A549 treated with Hydrocortisone at 1 μM for 4 hours (cell line): ENCODE measurements at places on chromosomes 4 and X. TPM values are rescaled to one million over a fixed set of nuclear protein-coding genes. Genes with fewer than 3 reads are reported as not detected.

CDS1 gene
- 0.39 to 0.67 TPM (median 0.61 TPM) in 5 replicates for total RNA-seq

NIPAL1 gene
- 0.45 to 0.77 TPM (median 0.62 TPM) in 5 replicates for total RNA-seq

SLC9B1 gene
- total RNA-seq, result 0.10 TPM in 1 of 5 replicates, not detected in the others

FUNDC1 gene
- 23.3 to 28.4 TPM (median 25.3 TPM) in 5 replicates for total RNA-seq

TRPC3 gene
- 0.08 to 0.12 TPM (median 0.10 TPM) in 3 of 5 replicates, not detected in the others for total RNA-seq

GATB gene
- 10.1 to 12.3 TPM (median 11.0 TPM) in 5 replicates for total RNA-seq

ATP1B4 gene
- total RNA-seq, result 0.01 TPM in 1 of 5 replicates, not detected in the others

NWD2 gene
- 0.01 TPM in 2 of 5 replicates, not detected in the others for total RNA-seq

RNF212 gene
- 1.4 to 2.8 TPM (median 2.4 TPM) in 5 replicates for total RNA-seq

TGIF2LX gene
- not detected in 5 replicates for total RNA-seq

KLHL5 gene
- 42.4 to 73.3 TPM (median 52.8 TPM) in 5 replicates for total RNA-seq

SNX12 gene
- 72.3 to 82.6 TPM (median 73.9 TPM) in 5 replicates for total RNA-seq

AMBN gene
- total RNA-seq, result not detected in 5 replicates

SLC6A14 gene
- total RNA-seq, result not detected in 5 replicates

ALAS2 gene
- total RNA-seq, result not detected in 5 replicates

RHOXF1 gene
- total RNA-seq, result not detected in 5 replicates

MAGEH1 gene
- 6.1 to 7.2 TPM (median 6.5 TPM) in 5 replicates for total RNA-seq

ARSJ gene
- total RNA-seq, result 3.3 to 6.1 TPM (median 4.3 TPM) in 5 replicates

C1QTNF7 gene
- total RNA-seq, result not detected in 5 replicates

NALF2 gene
- total RNA-seq, result 4.9 to 6.1 TPM (median 5.2 TPM) in 5 replicates

PGK1 gene
- 581 to 636 TPM (median 607 TPM) in 5 replicates for total RNA-seq

TMEM31 gene
- 0.21 TPM in 1 of 5 replicates, not detected in the others for total RNA-seq

EFNB1 gene
- 8.7 to 10.9 TPM (median 9.5 TPM) in 5 replicates for total RNA-seq

DCAF12L1 gene
- not detected in 5 replicates for total RNA-seq

SLC30A9 gene
- total RNA-seq, result 21.6 to 39.2 TPM (median 29.1 TPM) in 5 replicates

GAB3 gene
- total RNA-seq, result 0.45 to 0.93 TPM (median 0.82 TPM) in 5 replicates

SYTL5 gene
- total RNA-seq, result 0.27 to 0.35 TPM (median 0.32 TPM) in 5 replicates

INTU gene
- 1.1 to 1.4 TPM (median 1.3 TPM) in 5 replicates for total RNA-seq

LINC00632 gene
- total RNA-seq, result 0.94 to 1.7 TPM (median 1.4 TPM) in 5 replicates

CLCN4 gene
- 3.6 to 5.9 TPM (median 4.3 TPM) in 5 replicates for total RNA-seq

GPR82 gene
- total RNA-seq, result not detected in 5 replicates

MAGED4 gene
- 5.3 to 9.8 TPM (median 7.9 TPM) in 5 replicates for total RNA-seq

LAGE3 gene
- total RNA-seq, result 36.3 to 74.0 TPM (median 65.8 TPM) in 5 replicates

CD38 gene
- total RNA-seq, result 11.0 to 15.4 TPM (median 13.4 TPM) in 5 replicates

GC gene
- not detected in 5 replicates for total RNA-seq

BGN gene
- not detected in 5 replicates for total RNA-seq

STAP1 gene
- total RNA-seq, result not detected in 5 replicates

MAGEA12 gene
- 0.09 to 0.22 TPM (median 0.14 TPM) in 5 replicates for total RNA-seq
